ENCODE measurements at places on chromosomes 1 and 21.

DNA sequence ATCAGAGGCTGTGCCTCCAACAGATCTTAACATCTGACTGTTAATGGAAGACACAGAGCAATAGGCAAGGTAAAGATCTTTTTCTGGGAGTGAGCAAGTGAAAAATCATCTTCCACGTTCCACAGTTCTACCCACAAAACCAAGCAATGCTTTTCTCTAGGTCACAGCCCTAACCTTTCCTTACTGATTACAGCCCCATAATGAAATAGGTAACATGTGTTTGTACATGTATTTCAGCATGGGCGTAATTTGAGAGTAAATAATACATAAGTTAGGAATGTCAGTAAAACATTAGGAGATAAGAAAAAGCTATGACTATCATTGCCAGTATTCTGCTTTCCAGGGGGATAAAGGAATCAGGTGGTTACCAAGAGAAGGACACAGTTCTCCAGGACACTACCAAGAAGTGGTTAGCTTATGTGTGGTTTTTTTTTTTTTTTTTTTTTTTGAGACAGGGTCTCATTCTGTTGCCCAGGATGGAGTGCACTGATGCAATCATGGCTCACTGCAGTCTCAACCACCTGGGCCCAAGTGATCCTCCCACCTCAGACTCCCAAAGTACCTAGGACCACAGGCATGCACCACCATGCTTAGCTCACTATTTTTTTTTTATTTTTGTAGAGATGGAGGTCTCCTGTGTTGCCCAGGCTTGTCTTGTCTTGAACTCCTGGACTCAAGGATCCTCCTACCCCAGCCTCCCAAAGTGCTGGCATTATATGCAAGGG lies 72.0 kb downstream of the DAP3 start:
- DNase-seq: no peak

GRCh38 chr1:87501738-87502137 lies 173.1 kb downstream of the LMO4 start:
- no peak for DNase-seq

DNA sequence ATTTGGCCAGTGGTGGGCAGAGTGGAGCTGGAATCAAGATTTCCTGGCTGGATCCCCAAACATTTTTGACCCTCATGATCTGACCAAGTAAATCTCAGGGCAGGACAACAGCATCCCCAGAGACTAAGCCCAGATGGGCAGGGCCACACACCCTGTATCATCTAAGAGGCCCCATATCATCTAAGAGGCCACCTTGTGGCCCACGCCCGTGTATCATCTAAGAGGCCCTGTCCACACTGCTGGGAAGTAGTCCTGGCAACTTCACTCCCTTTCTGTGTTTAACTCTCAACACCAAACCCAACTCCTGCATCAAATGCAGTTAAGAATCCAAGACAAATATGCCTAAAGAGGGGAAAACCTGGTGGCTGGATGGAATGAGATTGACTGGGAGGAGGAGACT lies 81.6 kb upstream of the SSX2IP start:
- DNase-seq: no peak

GRCh38 chr1:231139125-231139649 lies 22.7 kb upstream of the TRIM67 start:
- no peak for DNase-seq

Data from stimulated activated CD8-positive, alpha-beta memory T cell treated with anti-CD3 and anti-CD28 coated beads, Interleukin-15, amount 100 ng/mL, for 24 hours (primary cell).